ENCODE measurements at places on chromosomes 7 and 10. TPM values are rescaled to one million over a fixed set of nuclear protein-coding genes. Genes with fewer than 3 reads are reported as not detected.

AOAH gene
- 17.0 TPM for total RNA-seq

KEL gene
- total RNA-seq = 0.17 TPM

LAMB4 gene
- 0.83 TPM for total RNA-seq

PON3 gene
- total RNA-seq = 14.0 TPM

RNF148 gene
- total RNA-seq = 1.0 TPM

SPAM1 gene
- not detected for total RNA-seq

CCDC7 gene
- 20.5 TPM for total RNA-seq

MCM7 gene
- total RNA-seq = 58.2 TPM

All from mucosa of gallbladder (tissue), 1 donor.